ENCODE measurements at places on chromosomes 11 and 22.

GRCh38 chr11:39741066-39741465, 1718.4 kb downstream of the LRRC4C start:
- H3K36me3 ChIP-seq, result no peaks in the 10 kb centered on the region
- no peaks in the 10 kb centered on the region for H3K27me3 ChIP-seq
- no peak overlapping the region for H3K4me3 ChIP-seq
- no peak overlapping the region for H3K27ac ChIP-seq
- H3K4me1 ChIP-seq, result no peaks in the 10 kb centered on the region

- H3K27me3 ChIP-seq, result no peaks in the 10 kb centered on the region
- no peak for DNase-seq
- no peaks in the 10 kb centered on the region for H3K4me1 ChIP-seq
- no peak overlapping the region for H3K4me3 ChIP-seq
- H3K27ac ChIP-seq, result no peak overlapping the region
- peaks cover 3% of the 10 kb centered on the region for H3K36me3 ChIP-seq
Observed at GRCh38 chr22:45334528-45334927, 24.8 kb downstream of the FAM118A start.

GRCh38 chr11:2793701-2794045, 91.9 kb downstream of the CDKN1C start:
- no peaks in the 10 kb centered on the region for H3K27me3 ChIP-seq
- no peak overlapping the region for H3K27ac ChIP-seq
- no peaks in the 10 kb centered on the region for H3K36me3 ChIP-seq
- no peak overlapping the region for H3K4me3 ChIP-seq
- H3K4me1 ChIP-seq, result no peaks in the 10 kb centered on the region

DNA sequence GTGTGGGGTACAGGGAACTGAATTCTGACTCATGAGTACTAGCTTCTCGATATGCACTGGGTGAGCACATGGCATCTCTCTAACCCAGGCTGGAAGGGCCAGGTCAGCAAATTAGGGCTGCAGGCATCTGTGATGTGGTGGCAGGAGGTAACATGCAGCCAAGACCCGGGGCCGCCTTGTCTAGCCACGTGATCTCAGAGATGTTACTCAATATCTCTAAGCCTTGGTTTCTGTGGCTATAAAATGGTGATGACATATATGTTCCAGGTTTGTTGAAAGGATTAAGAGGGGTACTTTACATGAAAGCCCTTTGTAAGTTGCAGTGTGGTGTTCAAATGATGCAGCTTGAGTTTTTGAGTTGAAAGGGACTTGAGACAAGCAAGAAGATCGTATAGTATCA, 3.2 kb downstream of the ST14 start:
- no peaks in the 10 kb centered on the region for H3K36me3 ChIP-seq
- H3K27ac ChIP-seq, result peak overlapping the region; percentile 59
- H3K4me1 ChIP-seq, result peaks cover 28% of the 10 kb centered on the region
- 0 out of 2 replicates have a peak overlapping the region, but pooled peaks have one; percentile 81 for H3K4me3 ChIP-seq
- peak; percentile 82 for DNase-seq

DNA sequence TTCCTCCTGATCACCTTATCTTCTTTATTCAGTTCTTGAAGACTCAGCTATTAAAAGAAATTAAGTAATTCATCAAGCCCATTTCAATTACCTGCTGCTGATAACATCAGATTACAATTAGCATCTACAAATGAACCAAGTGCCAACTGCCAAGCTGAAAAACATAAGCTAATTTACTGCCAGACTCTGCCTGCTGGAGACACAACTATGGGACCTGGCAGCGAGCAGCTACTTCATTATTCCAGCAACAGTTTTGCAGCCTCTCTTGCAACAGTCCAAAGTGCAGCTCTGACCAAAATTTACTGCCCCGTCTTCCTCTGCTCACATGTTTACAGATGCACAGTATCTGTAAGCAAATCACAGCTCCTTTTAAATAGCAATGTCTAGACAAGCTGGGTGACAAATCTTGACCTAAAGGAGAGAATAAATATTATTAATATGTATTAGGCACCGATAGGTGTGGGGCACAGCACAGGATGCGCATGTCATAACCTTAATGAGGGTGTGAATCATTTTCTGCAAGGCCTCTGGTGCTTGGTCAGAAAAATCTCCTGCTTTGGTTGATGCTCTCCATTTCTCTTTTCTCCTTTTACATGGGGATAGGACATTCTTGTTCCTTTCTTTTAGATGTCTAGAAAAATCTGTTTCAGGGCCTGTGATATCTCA, 232.2 kb upstream of the PITPNB start:
- peaks cover 8% of the 10 kb centered on the region for H3K4me1 ChIP-seq

GRCh38 chr11:85948884-85949283, 93.7 kb downstream of the CCDC83 start:
- H3K4me3 ChIP-seq, result no peak overlapping the region
- H3K4me1 ChIP-seq, result peaks cover 16% of the 10 kb centered on the region
- no peaks in the 10 kb centered on the region for H3K27me3 ChIP-seq
- DNase-seq, result no peak
- no peaks in the 10 kb centered on the region for H3K36me3 ChIP-seq

DNA sequence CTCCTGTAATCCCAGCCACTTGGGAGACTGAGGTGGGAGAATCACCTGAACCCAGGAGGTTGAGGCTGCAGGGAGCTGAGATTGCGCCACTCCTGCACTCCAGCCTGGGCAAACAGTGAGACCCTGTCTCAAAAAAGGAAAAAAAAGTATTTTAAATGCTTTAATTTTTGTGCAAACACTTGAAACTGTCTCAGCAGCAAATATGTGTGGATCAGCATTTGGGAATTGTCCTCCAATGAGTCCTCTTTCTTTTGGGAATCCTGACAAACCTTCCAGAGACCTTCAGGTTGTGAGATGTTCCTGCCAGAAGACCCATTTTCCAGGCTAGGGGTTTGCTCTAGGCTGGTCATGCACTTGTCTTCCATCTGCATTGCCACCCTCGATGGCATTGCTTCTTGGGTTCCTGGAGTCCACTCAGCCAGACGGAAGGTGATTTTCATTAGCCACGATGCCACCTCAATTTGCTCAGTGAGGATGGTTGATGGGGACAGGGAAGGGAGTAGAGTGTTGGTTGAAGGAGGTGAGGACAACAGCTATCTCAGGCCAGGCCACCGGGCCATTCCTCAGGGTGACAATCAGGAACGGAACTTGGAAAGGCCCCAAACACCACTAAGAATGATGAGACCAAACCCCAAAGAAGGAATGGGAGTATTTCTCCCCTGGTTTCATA, 55.4 kb downstream of the ST14 start:
- no peaks in the 10 kb centered on the region for H3K4me1 ChIP-seq
- no peak for DNase-seq
- no peak overlapping the region for H3K27ac ChIP-seq

DNA sequence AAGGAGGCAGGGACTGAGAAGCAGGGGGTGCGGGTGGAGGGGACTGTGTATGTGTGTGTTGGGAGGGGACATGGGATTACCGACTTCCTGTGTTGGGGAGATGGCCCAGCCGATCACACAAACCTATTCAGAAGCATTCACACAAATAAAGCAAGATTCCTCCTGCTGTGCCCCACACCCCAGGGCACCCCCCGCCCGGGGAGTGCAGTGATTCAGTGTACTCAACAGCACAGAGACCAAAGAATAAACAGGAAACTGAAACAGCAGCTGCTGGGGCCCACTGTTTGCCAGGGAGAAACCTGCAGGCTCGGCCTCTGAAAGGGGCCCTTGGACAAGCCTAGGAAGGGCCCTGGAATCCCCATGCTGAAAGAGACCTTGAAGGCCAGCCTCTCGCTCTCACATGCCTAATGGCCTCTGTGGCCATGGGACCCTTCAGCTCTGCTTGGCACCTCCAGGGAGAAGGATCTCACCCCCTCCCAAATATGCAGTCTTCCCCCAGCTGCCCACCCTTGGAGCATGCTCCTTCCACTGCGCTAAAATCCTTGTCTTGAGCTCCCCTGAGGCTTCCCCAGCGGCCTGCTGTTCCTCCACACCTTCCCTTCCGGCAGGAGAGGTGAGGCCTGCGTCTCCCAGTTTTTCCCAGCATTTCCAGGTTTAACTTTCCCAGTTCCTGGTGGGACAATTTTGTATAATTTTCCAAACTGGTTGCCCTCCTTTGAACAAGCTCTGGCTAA, 72.9 kb downstream of the CSNK2A3 start:
- H3K27ac ChIP-seq, result peak overlapping the region; percentile 6
- peaks cover 13% of the 10 kb centered on the region for H3K4me1 ChIP-seq
- DNase-seq, result peak; percentile 67
- H3K36me3 ChIP-seq, result no peaks in the 10 kb centered on the region
- no peak overlapping the region for H3K4me3 ChIP-seq

DNA sequence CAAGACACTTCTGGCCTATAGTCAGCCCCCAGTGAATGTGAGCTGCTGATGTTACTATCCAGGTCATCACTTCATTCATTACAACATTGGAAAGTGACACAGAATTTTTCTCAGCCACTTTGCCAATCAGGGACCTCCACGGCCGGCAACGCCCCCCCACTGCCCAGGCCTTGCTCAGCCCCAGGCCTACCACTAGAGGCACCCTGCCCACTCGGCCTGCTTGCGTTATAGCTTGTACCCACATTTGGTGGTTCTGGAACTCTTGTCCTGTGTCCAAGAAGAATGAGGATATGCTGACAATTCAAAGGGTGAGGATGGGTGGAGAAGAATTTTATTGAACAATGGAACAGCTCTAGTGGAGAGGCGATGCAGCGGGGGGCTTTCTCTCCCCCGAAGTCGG, 96.2 kb downstream of the TSPAN18 start:
- H3K27ac ChIP-seq, result no peak overlapping the region
- no peak overlapping the region for H3K4me3 ChIP-seq

GRCh38 chr11:7570938-7571521, 57.2 kb downstream of the PPFIBP2 start:
- no peaks in the 10 kb centered on the region for H3K36me3 ChIP-seq
- H3K27ac ChIP-seq, result no peak overlapping the region
- no peak for DNase-seq
- no peak overlapping the region for H3K4me3 ChIP-seq
- 0 out of 2 replicates have a peak, but pooled peaks cover 8% of the 10 kb centered on the region for H3K4me1 ChIP-seq

DNA sequence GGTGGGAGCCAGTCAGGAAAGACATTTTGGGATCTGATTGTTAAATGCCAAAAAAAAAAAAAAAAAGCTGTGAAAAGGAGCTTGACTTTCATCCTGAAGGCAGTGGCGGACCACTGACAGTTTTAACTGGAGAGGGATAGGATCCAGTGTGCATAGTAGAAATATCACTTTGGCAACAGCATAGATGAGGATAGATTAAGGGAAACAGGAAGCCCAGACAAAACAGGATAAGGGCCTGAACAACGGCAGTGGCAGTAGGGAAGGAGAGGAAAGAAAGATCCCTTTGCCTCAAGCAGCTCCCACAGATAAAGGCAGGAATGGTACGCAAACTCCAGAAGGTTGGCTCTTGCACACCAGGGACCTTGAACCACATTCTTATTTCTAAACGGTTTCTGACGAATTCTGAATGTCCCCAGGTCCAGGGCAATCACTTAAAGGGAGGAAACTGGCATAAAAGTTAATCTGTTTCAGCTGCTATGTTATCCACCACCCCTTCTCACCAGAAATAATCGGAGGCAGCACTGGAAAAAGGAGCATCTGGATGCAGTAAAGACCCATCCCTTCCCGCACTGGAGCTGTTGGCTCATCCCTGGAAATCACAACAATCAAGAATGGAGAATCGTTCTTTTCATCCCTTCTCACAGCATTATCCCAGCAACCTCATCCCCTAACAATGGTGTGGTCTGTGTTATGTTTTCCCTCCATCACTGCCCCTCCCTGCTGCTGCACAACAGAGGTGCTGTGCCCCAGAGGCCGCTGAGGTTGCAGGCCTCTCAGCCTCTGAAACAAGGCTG, 99.1 kb downstream of the GAB2 start:
- no peaks in the 10 kb centered on the region for H3K36me3 ChIP-seq
- H3K4me3 ChIP-seq, result no peak overlapping the region
- no peak overlapping the region for H3K27ac ChIP-seq
- H3K27me3 ChIP-seq, result no peaks in the 10 kb centered on the region

DNA sequence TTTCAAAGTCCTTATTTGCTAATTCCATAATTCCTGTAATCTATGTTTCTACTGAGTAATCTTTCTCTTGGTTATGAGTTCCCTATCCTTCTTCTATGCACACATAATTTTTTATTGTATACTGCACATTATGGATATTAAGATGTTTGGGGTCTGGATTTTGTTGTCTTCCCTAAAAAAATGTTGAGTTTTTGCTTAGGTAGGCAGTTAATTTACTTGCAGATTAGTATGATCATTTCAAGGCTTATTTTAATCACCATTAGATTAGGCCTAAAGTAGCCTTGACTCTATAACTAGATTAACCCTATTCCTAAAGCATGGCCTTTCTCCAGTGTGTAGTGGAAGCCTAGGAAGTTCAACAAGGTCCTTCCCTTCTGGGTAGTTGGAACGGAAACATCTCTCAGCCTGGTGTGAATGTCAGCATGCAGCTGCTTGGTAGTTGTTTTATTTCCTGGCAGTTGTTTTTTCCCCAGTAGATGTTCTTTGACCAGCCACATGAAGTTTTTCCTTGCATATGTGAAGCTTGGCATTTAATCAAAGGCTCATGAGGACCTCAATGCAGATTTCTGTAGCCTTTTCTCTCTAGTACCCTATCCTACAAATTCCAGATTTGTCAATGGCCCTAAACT, 419.3 kb upstream of the NARS2 start:
- H3K4me1 ChIP-seq, result no peaks in the 10 kb centered on the region
- DNase-seq, result no peak
- no peak overlapping the region for H3K27ac ChIP-seq
- no peak overlapping the region for H3K4me3 ChIP-seq

- peaks cover 18% of the 10 kb centered on the region for H3K4me1 ChIP-seq
- H3K36me3 ChIP-seq, result no peaks in the 10 kb centered on the region
- H3K4me3 ChIP-seq, result no peak overlapping the region
- no peaks in the 10 kb centered on the region for H3K27me3 ChIP-seq
- H3K27ac ChIP-seq, result no peak overlapping the region
Observed at GRCh38 chr22:43081968-43082367, 7.2 kb downstream of the TTLL1 start.

- no peaks in the 10 kb centered on the region for H3K4me1 ChIP-seq
- no peak for DNase-seq
- no peak overlapping the region for H3K27ac ChIP-seq
- no peak overlapping the region for H3K4me3 ChIP-seq
- no peaks in the 10 kb centered on the region for H3K36me3 ChIP-seq
Observed at GRCh38 chr11:8201644-8202365, 33.0 kb upstream of the RIC3 start.

DNA sequence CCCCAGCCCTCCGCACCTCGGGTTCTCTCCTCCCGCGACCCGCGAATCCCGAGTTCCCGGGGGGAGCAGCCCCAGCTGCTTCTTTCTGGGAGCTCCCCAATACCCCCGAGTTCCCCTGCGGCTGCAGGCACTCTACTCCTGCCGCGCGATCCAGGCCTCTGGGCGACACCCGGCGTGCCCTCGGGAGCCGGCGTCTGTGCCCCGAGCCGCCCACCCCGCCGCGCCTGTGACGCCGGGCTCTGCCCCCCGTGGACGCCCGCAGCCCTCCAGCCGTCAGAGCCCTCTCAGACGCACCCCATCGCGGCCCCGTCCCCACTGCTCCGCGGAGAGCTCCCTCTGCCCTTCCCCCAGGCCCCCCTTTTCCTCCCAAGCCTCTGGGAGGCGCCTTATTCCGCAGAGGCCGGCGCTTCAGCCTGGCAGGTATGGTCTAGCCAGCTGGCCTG, 422 bp downstream of the GLB1L2 start:
- no peak overlapping the region for H3K27ac ChIP-seq
- no peaks in the 10 kb centered on the region for H3K4me1 ChIP-seq
- no peaks in the 10 kb centered on the region for H3K27me3 ChIP-seq
- DNase-seq, result no peak
- H3K36me3 ChIP-seq, result no peaks in the 10 kb centered on the region

GRCh38 chr22:41844036-41844435, 11.1 kb downstream of the SREBF2 start:
- H3K4me1 ChIP-seq, result no peaks in the 10 kb centered on the region
- H3K27me3 ChIP-seq, result no peaks in the 10 kb centered on the region
- H3K4me3 ChIP-seq, result no peak overlapping the region
- H3K36me3 ChIP-seq, result peaks cover 19% of the 10 kb centered on the region
- H3K27ac ChIP-seq, result no peak overlapping the region
- DNase-seq, result no peak
